AML-193 (cell line): ENCODE measurements at places on chromosomes 16 and 17.

DNA sequence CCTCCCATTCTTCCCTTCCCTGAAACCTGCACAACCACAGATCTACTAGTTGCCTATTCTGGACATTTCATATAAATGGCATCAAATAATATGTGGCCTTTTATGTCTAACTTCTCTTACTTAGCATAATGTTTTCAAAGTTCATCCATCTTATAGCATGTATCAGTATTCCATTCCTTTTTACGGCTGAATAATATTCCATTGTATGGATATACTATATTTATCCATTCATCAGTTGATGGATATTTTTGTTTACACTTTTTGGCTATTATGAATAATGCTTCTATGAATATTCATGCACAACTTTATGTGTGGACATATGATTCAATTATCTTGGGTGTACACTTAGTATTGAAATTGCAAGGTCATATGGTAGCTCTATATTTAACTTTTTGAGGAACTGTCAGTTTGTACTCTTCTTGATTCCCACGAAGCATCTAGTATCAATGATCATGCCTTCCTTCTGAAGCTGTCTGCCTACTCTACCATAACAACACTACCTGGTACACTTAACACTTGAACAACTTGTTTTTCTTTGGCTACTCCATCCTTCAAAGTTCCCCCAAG, 12.7 kb upstream of the CHD3 start:
- DNase-seq: no peak

GRCh38 chr17:73384926-73385325, 73.1 kb upstream of the CDC42EP4 start:
- no peak for DNase-seq

DNA sequence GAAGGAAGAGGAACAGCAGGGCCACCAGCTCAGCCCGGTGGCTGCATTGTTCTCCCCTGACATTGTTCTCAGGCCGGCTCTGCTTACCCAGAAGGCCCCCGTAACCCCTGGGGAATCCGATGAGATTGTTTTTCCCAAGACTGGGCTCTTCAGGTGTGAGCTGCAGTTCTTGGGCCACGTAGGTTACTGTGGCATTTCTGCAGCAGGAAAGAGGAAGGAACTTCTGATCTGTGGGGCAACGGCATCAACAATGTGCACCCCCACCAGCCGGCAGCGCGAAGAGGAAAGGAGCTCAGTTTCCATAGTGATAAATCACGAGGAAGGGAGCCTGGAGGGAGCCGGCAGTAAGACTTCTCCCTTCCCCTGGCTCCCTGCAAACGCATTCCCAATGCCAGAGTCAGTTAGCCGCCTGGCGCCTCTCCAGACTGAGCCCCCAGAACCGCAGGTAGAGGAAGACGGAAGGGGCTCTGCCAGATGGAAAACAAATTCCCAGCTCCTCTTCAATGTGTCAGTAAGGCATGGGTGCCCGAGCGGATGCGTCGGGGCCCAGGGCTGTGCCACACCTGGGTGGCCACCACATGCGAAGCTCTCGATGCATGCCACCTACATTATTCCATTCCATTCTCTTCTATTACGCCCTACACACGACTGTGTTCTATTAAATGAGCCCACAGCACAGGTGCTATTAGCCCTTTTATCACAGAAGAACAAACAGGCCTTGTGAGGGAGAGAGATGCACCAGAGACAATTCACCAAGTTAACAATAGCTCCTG, 21.5 kb upstream of the PECAM1 start:
- peak; percentile 93 for DNase-seq

DNA sequence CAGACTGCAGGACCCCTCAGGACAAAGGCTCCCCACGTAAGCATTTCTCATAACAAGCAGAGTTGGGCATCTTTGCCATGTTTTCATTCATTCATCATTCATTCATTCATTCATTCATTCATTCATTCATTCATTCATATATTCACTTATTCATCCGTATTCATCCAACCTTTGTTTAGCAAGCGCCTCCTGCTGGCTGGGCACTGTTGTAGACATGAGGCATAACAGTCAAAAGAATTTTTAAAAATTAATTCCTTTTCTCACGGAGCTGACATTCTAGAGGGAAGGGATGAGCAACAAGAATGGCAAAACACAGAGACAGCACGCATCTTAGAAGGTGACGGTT, 351.7 kb upstream of the TNRC6C start:
- no peak for DNase-seq
